ENCODE measurements at places on chromosomes 2 and 18. TPM values are rescaled to one million over a fixed set of nuclear protein-coding genes. Genes with fewer than 3 reads are reported as not detected.

The CD226 gene
- total RNA-seq, result not detected

The KRTCAP3 gene
- 50.1 TPM for total RNA-seq

The SCN9A gene
- 6.1 TPM for total RNA-seq

The GRHL1 gene
- total RNA-seq, result 3.6 TPM

The CACNB4 gene
- total RNA-seq, result 4.1 TPM

GRCh38 chr2:216664593-216665034, 30.7 kb downstream of the IGFBP5 start:
- no peak for DNase-seq

- DNase-seq, result no peak
These were observed 84.6 kb downstream of the FAM210A start for GRCh38 chr18:13641551-13642439.

DNA sequence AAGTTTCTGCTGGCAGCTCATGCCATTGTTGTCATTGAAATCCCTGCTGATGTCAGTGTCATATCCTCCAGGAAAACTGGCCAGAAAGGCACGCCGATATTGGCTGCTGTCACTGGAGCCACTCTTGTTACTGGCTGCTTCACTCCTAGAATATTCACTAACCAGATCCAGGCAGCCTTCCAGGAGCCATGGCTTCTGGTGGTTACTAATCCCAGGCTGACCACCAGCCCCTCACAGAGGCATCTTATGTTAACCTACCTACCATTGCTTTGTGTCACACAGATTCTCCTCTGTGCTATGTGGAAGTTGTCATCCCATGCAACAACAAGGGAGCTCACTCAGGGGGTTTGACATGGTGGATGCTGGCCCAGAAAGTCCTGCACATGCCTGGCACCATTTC, 27.0 kb upstream of the MTX2 start:
- no peak for DNase-seq

- DNase-seq, result no peak
These were observed 216.0 kb downstream of the ACKR3 start for GRCh38 chr2:236785611-236786057.

DNA sequence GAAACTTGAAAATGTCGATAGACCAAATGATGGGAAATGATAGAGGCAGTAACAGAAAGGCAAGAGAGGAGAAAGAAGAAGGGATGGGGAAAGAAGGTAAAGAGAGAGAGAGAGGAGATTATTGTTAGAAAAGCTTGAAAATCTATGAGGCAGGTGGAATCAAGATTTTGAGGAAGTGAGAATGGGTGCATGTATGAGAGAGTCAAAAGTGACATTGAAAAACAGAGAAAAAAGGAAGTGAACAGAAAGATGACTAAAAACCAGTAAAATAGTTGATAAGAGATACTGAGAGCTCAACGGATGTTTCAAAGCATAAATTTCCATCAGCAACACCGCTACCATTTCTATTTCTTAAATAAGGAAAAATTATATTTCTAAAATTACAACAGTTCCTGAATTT, 327.4 kb upstream of the CWC22 start:
- DNase-seq, result no peak

- peak; percentile 88 for DNase-seq
These were observed 56.0 kb downstream of the TEX44 start for GRCh38 chr2:231648579-231649174.

- DNase-seq, result no peak
These were observed 31.4 kb upstream of the RHOB start for GRCh38 chr2:20415511-20415918.

DNA sequence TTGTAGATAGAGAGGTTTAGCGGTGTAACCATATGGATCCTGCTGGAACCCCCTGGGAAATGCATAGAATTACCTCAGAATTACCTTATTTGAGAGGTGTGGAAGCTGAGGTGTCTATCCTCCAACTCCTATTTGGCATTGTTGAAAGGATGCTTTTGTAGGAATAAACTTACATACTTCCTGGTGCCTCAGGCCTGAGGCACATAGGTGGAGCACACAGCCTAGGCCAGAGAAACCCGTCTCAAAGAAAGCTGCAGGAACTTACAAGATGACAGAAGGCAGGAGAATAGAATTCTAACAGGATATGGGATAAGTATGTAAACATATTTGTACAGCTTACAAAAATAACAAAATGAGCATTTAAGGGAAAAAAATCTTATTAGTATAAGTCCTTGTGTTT, 1507.2 kb upstream of the ZEB2 start:
- DNase-seq, result no peak

DNA sequence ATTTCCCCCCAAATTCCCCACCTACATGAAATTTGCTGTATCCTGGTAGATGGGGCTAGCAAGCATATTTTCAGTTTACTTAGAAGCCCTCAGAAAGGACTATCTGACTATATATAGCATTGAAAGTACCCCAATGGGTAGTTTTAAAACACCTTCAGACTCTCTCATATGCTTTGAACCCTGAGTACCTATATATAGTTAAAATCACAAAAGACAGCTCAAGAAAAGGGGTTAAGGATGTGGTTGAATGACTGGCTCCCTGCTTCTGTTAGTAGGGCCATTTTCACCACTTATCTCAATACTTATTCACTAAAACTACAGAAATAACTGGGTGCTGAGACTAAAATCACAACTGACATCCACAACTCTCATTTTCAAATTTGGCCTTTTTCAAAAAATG, 18.5 kb downstream of the WDPCP start:
- DNase-seq, result no peak
